ENCODE measurements at places on chromosomes 7 and 10.
A peak's percentile ranks its signal among the peaks of the same experiment; 100 is the strongest.

DNA sequence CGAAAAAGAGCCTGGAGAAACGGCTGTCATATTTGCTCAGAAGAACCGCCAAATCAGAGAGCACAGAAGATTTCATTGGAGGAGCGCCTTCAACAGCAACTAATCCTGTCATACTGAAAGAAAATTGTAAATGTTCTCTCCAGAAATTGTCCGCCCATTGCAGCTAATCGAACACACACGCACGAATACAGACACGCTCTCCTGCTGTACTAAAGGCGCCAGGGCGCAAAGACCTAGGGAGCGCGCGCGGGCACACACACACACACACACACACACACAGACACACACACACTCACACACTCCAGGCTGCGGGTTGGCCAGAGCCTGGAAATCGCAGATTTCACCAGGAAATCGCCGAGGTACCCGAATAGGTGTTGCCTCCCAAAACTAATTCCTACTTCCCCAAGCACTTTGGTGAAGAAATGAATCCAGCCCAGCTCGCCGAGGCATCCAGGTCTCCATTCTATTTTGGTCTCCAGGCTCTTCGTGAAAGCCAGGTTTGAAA is at the start of gene CHRM2:
Gene CHRM2, plus strand, starts transcription at position 157 of the 505 bp plus-strand sequence. CDS start 146,214 bp downstream, outside the sequence.
- DNase-seq = no peak
- H3K36me3 ChIP-seq = no peaks in the 10 kb centered on the region
- H3K4me3 ChIP-seq = no peak within 1 kb of the TSS
- no peak within 1 kb of the TSS for H3K27ac ChIP-seq
- no peaks in the 10 kb centered on the region for H3K4me1 ChIP-seq

- DNase-seq = no peak
- H3K4me3 ChIP-seq = no peak overlapping the region
- H3K27me3 ChIP-seq = no peaks in the 10 kb centered on the region
- H3K4me1 ChIP-seq = no peaks in the 10 kb centered on the region
Observed at GRCh38 chr10:124577651-124578050, 116.0 kb downstream of the LHPP start.

DNA sequence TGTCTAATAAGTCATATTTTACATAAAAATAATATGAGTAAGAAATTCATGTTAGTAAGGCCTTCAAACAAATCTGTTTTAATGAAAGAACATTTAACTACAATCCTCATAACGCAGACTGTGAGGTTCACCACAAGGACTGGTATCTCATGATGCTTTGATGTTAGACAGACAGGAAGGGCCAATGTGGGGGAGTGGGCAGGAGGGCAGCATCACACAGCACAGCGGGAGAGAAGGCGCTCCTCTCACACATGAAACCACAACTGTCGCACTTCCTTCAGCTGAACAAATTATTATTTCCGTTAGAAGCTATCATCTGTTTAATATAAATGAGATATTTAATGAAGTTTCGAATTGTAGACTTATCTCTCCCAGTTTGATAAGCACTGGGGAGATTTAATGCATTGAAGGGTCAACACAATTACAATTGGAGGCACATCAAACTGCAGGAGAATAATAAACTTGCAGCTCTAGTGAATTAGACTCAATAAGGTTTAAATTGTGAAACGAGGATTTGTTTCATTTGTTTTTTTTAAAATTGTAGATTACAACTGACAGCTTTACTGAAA is 466.1 kb downstream of the PARD3 start:
- H3K4me1 ChIP-seq = no peaks in the 10 kb centered on the region
- no peak for DNase-seq
- H3K36me3 ChIP-seq = no peaks in the 10 kb centered on the region

- DNase-seq = no peak
- H3K36me3 ChIP-seq = peaks cover 34% of the 10 kb centered on the region
- peaks cover 19% of the 10 kb centered on the region for H3K4me1 ChIP-seq
- no peak overlapping the region for H3K27ac ChIP-seq
Observed at GRCh38 chr10:104317726-104318299, 20.5 kb downstream of the ITPRIP start.

DNA sequence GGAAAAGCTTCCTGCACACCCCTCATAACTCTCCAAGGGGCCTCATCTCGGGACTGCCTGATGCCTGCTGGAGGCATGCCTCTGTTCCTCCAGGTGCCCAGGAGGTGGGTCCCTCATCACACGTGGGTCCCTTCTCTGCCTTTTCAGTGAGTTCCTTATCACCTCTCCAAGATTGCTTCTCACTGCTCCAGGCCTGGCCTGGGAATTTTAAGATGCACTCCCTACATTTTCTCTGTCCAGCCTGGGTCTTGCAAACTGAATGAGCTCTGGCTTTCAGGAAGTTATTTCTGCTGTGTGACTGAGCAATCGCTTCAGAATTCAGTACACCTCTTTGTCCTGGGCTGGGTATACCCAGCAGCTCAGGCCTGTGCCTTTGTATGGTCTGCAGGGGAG is 43.8 kb downstream of the LRRC18 start:
- no peak overlapping the region for H3K27ac ChIP-seq
- H3K4me3 ChIP-seq = no peak overlapping the region
- H3K36me3 ChIP-seq = no peaks in the 10 kb centered on the region
- no peak for DNase-seq

DNA sequence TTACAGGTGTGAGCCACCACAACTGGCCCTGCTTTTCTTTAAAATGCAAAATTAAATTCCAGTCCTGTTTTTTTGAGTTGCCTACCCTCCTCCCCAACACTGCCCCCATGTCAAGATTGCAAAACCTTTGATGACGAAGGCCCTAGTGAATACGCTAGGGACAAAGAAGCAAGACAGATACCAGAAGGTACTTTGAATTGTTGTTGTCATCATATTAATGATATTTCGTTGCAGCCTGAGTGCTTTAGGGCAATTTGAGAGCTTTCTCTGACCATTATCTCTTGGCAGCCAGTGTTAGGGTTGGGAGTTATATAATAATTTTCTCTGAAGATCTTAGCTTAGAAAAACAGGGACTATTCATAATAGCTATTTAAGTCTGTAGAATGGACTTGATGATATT is 7.1 kb downstream of the CCSER2 start:
- no peak for DNase-seq
- peak overlapping the region; percentile 64 for H3K27ac ChIP-seq
- no peaks in the 10 kb centered on the region for H3K36me3 ChIP-seq

- H3K4me3 ChIP-seq = no peak overlapping the region
- no peaks in the 10 kb centered on the region for H3K36me3 ChIP-seq
- no peaks in the 10 kb centered on the region for H3K27me3 ChIP-seq
- no peak for DNase-seq
Observed at GRCh38 chr10:129807211-129807610, 156.9 kb downstream of the EBF3 start.

GRCh38 chr7:134374291-134374690 is 57.6 kb upstream of the SLC35B4 start:
- no peak overlapping the region for H3K27ac ChIP-seq
- H3K4me1 ChIP-seq = no peaks in the 10 kb centered on the region
- H3K4me3 ChIP-seq = no peak overlapping the region
- no peak for DNase-seq

DNA sequence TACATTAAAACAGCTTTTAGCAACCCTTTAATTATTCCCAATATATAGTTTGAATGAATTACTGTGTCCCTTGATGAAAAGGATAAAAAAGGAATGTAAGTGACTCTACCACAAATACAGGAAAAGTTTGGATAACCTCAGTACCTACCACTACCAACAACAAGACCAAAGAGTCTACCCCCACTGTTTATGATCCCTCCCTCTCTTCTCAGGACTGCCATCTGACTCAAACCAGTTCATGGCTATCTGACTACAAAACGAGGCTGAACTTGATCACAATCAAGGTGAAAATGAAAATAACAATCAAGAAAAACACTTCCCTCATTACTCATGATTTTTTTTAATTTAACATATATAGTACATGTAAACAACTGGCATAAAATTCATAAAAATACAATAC is 108.7 kb downstream of the DPY19L1 start:
- no peak overlapping the region for H3K4me3 ChIP-seq
- no peaks in the 10 kb centered on the region for H3K27me3 ChIP-seq
- no peak for DNase-seq
- H3K36me3 ChIP-seq = no peaks in the 10 kb centered on the region

GRCh38 chr7:154231732-154232131 is 179.5 kb downstream of the DPP6 start:
- no peaks in the 10 kb centered on the region for H3K4me1 ChIP-seq
- no peak for DNase-seq
- no peaks in the 10 kb centered on the region for H3K36me3 ChIP-seq
- H3K4me3 ChIP-seq = no peak overlapping the region
- no peak overlapping the region for H3K27ac ChIP-seq

DNA sequence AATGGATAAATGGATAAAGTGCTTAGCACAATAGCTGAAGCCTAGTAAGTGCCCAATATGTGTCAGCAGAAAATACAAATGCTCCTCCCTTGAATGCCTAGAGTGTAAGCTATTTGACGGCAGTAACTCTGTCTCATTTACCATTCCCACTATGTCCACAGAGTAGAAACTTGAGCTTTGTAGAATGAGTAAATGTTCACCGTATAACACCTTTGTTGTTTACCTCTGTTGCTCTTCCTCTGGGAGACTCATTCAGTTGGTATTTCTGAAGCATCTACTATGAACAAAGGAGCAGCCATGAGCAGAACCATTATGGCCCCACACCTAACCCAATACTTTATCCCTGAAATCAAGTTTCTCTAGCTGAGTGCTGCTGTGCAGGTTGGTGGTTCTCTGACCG is 8.4 kb upstream of the SLC16A12 start:
- H3K27me3 ChIP-seq = no peaks in the 10 kb centered on the region
- no peaks in the 10 kb centered on the region for H3K4me1 ChIP-seq
- no peak for DNase-seq
- no peak overlapping the region for H3K27ac ChIP-seq

- DNase-seq = no peak
- H3K4me3 ChIP-seq = no peak overlapping the region
- no peaks in the 10 kb centered on the region for H3K27me3 ChIP-seq
- H3K27ac ChIP-seq = no peak overlapping the region
Observed at GRCh38 chr10:50384238-50384637, 132.9 kb upstream of the ASAH2 start.

- H3K4me1 ChIP-seq = peaks cover 31% of the 10 kb centered on the region
- H3K27me3 ChIP-seq = no peaks in the 10 kb centered on the region
- DNase-seq = no peak
- no peak overlapping the region for H3K27ac ChIP-seq
Observed at GRCh38 chr10:102615361-102615760, 28.9 kb upstream of the TRIM8 start.

GRCh38 chr7:34041707-34042106 is 136.4 kb downstream of the BMPER start:
- no peaks in the 10 kb centered on the region for H3K36me3 ChIP-seq
- H3K27ac ChIP-seq = no peak overlapping the region
- no peak overlapping the region for H3K4me3 ChIP-seq
- no peaks in the 10 kb centered on the region for H3K4me1 ChIP-seq
- H3K27me3 ChIP-seq = no peaks in the 10 kb centered on the region
- no peak for DNase-seq

- H3K4me3 ChIP-seq = no peak overlapping the region
- no peak for DNase-seq
- no peaks in the 10 kb centered on the region for H3K36me3 ChIP-seq
- peaks cover 74% of the 10 kb centered on the region for H3K27me3 ChIP-seq
- peaks cover 34% of the 10 kb centered on the region for H3K4me1 ChIP-seq
- no peak overlapping the region for H3K27ac ChIP-seq
Observed at GRCh38 chr10:21518641-21519396, 6.7 kb downstream of the SKIDA1 start.

- DNase-seq = no peak
- H3K4me1 ChIP-seq = no peaks in the 10 kb centered on the region
- no peaks in the 10 kb centered on the region for H3K27me3 ChIP-seq
- no peaks in the 10 kb centered on the region for H3K36me3 ChIP-seq
- no peak overlapping the region for H3K4me3 ChIP-seq
- no peak overlapping the region for H3K27ac ChIP-seq
Observed at GRCh38 chr10:31753681-31754080, 174.9 kb downstream of the ARHGAP12 start.

DNA sequence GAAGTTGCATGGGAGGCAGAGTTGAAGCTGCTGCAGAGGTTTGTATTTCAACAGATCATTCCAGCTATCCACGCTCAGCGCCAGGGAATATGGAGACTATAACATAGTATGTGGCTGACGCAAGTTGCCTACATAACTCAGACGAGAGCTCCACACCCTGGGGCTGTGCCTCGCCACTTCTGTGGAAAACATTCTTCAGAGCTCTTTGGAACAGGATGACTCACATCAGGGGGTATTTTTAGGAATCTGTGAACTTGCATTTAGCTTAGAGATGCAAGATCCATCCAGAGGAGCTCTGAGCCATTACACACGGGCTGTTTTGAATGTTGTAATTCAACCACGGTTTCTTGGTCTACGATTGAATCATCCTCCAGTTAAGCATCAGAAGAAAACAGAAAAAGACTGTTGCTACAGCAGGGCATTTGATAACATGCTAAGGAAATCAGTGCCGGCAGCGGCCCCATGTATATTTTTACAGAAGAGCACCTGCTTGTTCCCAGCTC is 481.5 kb upstream of the AKR1E2 start:
- no peak overlapping the region for H3K4me3 ChIP-seq
- H3K4me1 ChIP-seq = no peaks in the 10 kb centered on the region
- DNase-seq = no peak
- H3K36me3 ChIP-seq = no peaks in the 10 kb centered on the region

DNA sequence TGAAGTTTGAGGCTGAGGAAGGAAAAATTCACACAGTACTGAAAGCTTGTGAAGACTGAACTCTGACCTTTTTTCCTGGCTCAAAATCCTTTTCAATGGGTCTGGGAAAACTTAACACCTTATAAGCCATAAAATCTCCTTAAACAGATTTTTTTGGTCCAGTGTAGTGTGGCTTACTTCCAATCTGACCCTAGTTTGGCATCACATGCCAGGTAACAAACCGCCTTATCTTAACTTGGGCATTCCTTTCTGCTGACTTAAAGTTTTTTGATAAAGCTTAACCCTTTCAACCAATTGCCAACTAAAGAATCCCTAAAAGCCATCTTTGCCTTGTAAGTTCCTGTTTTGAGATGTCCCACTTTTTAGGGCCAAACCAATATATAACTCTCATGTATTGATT is 13.2 kb upstream of the ITPRID1 start:
- no peak overlapping the region for H3K4me3 ChIP-seq
- no peaks in the 10 kb centered on the region for H3K27me3 ChIP-seq
- no peak overlapping the region for H3K27ac ChIP-seq
- no peak for DNase-seq
- H3K4me1 ChIP-seq = no peaks in the 10 kb centered on the region

DNA sequence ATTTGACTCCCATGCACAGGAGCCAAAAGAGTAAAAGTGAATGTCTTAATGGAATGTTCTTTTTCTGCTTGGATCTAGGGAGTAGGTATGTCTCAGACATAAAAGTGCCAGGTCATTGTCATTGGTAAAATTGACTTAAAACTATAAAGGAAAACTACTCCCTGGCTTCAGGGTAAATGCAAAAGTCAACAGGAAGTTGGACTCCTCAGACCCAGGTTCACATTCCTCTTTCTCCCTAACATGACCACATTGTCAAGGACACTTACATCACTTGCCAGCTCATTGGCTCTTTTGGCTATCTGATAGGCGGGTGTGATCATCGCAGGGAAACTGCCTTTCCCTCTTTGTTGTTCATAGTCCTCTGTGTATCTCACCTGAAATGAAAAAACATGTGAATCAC is 13.7 kb downstream of the NRAP start:
- no peaks in the 10 kb centered on the region for H3K4me1 ChIP-seq
- H3K36me3 ChIP-seq = no peaks in the 10 kb centered on the region
- DNase-seq = no peak
- no peak overlapping the region for H3K27ac ChIP-seq
- H3K4me3 ChIP-seq = no peak overlapping the region
